ENCODE measurements at places on chromosomes 7 and 10.
A peak's percentile ranks its signal among the peaks of the same experiment; 100 is the strongest.

- peak; percentile 25 for DNase-seq
Measured at GRCh38 chr10:62990126-62990525, 143.0 kb upstream of the NRBF2 start.

DNA sequence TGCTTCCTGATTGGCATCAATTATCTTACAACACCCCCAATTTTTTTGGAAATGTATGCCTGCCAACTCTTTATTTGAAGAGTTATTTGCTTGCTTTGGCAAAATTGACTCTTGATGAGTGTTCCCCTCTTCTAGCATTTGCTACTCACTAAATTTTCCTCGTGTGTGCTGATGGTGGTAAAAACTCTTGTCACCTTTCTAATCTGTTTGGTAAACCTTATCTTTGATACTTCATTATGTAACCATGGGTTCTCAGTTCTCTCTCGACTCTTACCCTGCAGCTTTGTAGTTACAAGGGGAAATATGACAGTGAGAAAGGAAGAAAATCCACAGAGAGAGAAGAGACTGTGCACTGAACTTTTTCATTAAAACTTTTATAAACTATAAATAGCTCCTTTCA, 102.5 kb downstream of the CDK14 start:
- DNase-seq: no peak

GRCh38 chr7:141563956-141564623, 12.9 kb downstream of the AGK start:
- peak; percentile 82 for DNase-seq

GRCh38 chr7:102095321-102096011, 191.2 kb upstream of the SH2B2 start:
- no peak for DNase-seq

DNA sequence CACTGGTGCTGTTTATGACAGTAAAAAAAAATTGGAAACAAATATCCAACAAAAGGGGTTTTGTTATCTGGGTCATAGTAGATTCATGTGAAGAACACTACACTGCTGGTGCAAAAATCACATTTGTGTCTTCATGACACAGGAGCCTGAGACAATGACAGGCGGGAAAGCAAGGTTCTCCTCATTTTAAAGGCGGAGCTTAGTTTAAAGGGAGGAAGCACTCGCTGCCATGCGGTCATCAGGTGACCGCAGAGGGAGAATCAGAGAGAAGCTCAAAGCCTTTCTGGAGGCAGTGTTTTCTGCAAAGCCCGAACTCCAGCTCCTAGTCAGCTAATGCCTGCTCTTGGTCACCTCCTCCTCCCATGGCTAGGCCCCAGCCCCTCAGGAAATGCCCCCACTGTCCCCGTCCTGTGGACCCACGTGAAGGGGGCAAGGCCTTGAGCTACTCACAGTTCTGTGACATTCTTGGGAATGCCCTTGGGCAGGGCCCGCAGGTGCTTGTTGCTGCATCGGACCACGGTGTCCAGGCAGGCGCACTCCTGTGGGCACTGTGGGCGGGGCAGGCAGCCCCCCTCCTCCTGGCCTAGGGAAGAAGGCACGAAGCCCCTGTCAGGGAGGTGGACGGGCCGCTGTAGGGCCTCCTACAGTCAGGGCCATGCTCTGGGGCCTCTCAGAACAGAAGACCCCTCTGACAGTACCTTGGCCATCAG, 146.1 kb downstream of the SLIT1 start:
- no peak for DNase-seq

- DNase-seq: no peak
Measured at GRCh38 chr7:47807756-47808155, 140.5 kb downstream of the PKD1L1 start.

DNA sequence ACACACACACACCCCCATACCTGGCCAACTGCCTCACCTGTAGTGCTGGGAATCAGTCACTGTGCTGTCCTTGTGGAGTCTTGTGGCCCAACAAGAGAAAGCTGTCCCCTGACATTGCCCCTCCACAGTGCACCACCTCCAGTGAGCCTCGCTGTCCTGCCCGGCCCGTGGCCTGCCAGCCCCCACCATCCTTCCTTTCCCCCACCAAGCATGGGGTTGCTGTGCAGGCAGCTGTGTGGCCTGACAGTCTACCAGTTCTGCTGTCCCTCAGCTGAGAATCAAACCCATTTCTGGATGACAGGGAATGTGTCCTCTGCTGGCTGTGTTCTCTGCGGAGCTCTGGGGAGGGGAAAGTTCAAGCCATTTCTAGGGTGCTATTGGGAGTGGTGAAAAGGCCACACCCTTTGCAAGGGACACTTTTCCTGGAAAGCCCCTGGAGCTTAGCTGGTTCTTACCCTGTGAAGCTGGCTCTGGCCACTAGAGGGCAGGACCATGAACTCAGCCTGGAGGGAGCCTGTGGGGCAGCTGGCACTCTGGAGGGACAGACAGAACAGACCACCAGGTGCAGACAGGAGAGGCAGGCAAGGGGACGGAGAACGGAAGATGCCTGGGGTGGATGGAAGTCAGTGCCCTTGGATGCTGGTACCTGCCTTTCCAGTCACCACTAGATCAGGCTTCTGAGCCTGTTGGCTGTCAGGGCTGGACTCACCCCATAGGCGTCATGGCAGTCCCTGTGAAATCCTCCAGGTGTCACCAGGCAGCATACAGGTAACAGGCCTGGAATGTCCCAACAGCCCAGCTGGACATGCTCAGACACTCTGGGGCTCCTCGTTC, 10.5 kb upstream of the MTPAP start:
- DNase-seq: peak; percentile 89

GRCh38 chr7:157673573-157673972, 336.8 kb downstream of the DNAJB6 start:
- no peak for DNase-seq

DNA sequence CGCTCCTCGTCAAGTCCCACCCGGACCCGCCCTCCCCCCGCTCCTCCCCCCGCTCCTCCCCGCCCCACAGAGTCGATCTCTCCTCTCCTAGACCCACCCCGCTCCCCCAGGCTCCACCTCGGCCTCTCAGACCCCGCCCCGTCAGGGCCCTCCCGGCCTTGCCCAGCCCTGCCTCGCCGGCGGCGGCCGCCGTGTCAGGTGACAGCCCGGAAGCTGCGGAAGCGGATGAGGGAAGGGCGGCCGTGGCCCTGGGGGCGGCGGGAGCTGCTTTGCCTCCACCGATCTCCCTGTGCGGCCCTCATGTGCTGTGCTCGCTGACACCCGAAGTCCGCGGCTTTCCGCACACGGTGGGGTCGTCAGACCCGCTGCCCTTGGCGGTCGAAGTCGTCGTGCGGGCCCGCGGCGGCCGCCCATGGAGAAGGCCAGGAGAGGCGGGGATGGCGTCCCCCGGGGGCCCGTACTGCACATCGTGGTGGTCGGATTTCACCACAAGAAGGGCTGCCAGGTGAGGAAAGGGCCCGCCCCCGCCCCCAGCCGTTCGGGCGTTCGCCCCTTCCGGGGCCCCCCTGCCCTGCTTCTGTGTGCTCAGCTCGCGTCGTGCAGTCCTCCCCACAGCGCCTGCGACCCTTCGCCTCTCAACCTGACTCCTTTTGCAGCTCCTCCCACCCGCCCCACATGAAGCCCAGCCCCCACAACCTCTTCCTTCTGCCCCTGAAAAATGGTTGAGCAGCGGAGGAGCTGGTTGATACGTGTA, at the start of gene AVL9:
AVL9 (plus strand) TSS at position 192 of the 754 bp plus-strand sequence; CDS start at position 413, 221 bp downstream.
- DNase-seq: peak; percentile 94

GRCh38 chr10:43396928-43397624, 11.9 kb downstream of the HNRNPF start:
- DNase-seq: peak; percentile 87

Data from inflammatory macrophage treated with lipopolysaccharide for 1 hour (primary cell).